Temporal lobe (tissue), 4 donors: ENCODE measurements at places on chromosomes 5 and 9. TPM values are rescaled to one million over a fixed set of nuclear protein-coding genes. Genes with fewer than 3 reads are reported as not detected.

The CDKN2B-AS1 gene
- 0.25 TPM for total RNA-seq

The SIT1 gene
- not detected for total RNA-seq

The ZDHHC11B gene
- total RNA-seq, result 3.9 TPM

The SPATA31A3 gene
- total RNA-seq, result not detected

The PCDHGC4 gene
- 87.3 TPM for total RNA-seq

The PDE8B gene
- 8.9 TPM for total RNA-seq
